Nephron progenitor cell (in vitro differentiated cells): ENCODE measurements at places on chromosomes 12 and 14.
A peak's percentile ranks its signal among the peaks of the same experiment; 100 is the strongest.

DNA sequence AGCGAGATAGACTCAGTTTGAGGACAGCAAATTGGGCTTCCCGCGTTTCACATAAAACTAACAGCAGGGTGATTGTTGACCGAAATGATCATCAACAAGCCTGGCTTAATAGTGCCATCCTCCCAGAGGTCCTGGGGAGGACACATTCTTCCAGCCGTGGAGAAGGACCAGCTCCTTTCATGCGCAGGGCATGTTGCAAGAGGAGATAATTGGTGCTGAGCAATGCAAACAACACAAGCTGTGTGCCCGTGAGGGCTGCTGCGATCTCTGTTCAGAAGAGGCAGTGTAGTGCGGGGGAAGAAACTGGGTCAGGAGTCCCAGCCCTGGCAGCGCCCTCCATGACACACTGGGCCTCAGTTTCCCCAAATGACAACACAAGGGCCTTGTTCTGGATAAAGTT, 54.3 kb downstream of the CCDC85C start:
- no peak for DNase-seq

DNA sequence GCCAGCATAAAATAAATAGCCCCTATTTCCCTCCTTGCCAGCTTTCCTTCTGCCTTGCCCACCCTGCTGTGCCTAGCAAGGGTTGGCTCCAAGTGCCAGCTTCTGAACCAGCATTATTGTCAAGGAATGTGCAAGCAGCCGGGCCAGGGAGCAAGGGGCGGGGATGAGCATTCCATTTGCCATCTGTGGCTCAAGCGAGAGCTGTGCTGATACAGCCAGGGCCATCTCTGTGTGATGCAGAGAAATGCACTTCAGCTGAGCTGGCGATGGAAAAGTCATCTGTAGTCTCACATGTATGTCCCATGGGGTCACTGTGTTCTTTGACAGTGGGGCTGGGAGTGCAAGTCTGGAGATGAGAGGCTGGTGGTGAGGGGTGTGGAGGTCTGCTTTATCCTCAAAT, 137.3 kb downstream of the SUDS3 start:
- no peak for DNase-seq

GRCh38 chr12:88553941-88554658, 26.2 kb downstream of the KITLG start:
- no peak for DNase-seq

- no peak for DNase-seq
Measured at GRCh38 chr12:59570145-59570544, 25.7 kb upstream of the SLC16A7 start.

DNA sequence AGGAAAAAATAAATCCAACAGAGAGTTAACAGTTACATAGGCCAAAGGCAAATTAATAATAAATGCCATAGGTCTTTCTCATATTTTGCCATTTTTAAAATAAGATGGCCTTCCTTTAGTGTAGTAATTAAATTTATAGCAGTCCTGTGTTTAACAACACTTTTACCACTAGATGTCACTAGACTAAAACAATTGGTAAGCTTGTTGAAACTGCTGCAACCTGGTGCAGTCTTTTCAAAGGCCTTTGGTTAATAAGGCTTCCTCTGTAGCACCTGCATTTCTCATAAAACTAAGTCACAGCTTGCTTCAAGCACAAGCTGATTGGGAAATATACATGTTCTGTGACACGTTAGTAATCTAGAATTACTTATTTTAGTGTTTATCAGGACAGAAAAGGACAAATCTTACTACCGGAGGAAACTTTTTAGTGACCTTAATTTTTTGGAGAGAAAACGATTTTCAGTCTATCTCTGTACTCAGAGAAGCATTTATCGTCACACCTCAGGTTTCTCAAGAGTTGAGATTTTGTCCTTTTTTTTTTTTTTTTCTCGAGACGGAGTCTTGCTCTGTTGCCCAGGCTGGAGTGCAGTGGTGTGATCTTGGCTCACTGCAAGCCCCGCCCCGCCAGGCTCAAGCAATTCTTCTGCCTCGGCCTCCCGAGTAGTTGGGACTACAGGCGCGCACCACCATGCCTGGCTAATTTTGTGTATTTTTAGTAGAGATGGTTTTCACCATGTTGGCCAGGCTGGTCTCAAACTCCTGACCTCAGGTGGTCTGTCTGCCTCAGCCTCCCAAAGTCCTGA, 20.0 kb downstream of the BORCS5 start:
- peak; percentile 10 for DNase-seq

DNA sequence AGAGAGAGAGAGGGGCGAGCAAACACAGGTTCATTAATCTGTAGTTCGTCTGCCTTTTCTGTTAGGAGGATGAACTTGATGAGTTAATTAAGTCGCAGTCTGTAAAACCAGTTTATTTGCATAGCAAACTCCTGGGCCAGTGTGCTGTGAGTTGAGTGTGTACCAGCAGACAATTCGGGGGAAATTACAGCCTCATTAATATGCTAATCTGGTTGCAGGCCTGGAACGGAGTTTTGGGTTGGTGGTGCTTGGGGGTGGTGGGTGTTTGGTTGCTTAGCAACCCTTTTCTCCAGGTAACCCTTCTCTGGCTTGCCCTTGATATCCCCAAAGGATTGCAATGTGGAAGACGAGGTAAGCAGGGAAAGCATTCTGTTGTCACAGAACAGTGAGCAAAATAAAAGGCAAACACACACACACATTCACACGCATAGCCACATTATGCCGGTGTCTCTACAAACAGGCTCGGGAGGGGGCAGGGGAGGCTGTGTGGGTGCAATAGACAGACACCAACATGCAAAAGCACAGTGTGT, 29.2 kb upstream of the LHX5 start:
- DNase-seq = no peak

- DNase-seq = no peak
Measured at GRCh38 chr12:91180582-91181395, 1.8 kb downstream of the DCN start.

DNA sequence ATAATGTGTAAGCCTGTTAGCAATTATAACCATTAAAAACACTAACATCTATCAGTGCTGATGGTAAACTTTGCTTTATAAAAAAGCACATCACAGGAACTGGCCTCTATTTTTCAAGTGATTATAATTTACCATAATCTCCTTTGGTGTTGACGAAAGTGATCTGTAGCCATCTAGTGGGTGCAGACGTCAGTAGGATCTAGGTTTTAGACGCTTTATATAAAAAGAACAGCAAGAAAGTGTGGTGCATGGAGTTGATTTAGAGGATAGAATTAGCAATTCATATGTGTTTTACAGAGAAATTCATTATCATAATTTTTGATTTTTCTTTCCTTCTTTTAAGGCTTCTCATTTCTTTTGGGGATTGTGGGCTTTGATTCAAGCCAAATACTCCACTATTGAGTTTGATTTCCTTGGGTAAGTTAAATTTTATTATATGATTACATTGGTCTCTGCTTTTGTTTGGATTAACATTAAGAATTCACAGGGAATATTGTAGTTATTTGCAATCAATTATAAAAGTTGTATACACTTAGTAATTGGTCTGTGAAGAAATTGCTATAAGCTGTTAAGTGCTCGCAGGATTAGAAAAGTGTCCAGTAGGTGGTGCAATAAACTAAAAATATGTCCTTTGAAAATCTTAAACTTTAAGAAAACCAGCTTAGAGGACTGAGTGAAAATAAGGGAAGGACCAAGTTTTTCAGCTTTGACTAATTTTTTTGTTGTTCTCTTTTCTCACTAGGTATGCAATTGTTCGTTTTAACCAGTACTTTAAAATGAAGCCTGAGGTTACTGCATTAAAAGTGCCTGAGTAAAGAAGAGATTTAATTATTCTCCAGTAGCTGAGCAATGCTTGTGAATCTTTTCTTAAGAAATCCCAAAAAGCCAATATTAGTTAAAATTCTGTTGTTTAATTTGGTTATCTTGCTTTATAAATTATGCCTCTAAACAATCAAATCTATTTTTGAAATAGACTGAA, 59.5 kb downstream of the ETNK1 start:
- DNase-seq = no peak

GRCh38 chr14:34676516-34677211, 37.7 kb downstream of the CFL2 start:
- no peak for DNase-seq

DNA sequence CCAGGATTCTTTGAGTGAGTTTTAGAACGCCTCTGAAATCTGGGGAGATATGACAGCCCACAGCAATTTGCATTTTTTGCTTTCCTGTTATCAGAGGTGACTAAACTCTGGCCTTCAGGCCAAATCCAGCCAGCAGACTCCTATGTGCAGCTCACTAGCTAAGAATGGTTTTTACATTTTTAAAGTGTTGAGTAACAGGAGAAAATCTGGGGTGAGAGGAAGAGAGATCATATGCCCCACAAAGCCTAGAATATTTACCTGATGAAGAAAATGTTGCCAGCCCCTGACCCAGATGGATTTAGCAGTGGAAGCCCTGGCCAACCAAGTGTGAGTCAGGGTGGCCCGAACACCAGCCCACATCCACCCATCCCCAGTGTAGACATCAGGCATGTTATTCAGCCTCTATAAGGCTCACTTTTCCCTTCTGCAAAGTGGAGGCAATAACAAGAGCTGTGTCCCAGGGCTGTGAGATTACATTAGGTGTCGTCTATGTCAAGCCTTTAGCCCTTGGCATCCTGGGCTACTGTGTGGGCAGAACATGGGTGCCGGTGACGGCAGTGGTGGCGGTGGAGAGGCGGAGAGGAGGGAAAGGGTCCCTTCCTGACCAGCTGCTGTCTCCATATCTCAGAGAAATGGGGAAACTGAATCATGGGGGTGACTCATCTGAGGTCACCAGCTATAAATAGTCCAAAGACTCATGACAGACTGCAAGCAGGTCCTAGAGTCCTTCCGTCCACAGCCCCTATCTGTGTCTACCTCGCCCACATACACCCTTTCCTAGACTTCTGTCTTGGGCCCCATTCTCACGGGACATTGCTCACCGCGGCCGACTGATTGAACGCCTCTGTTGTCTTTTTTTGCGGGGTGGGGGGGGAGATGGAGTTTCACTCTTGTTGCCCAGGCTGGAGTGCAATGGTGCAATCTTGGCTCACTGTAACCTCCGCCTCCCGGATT, 32.6 kb upstream of the CD9 start:
- no peak for DNase-seq

GRCh38 chr14:23000860-23001259, 9.1 kb downstream of the C14orf93 start:
- no peak for DNase-seq

DNA sequence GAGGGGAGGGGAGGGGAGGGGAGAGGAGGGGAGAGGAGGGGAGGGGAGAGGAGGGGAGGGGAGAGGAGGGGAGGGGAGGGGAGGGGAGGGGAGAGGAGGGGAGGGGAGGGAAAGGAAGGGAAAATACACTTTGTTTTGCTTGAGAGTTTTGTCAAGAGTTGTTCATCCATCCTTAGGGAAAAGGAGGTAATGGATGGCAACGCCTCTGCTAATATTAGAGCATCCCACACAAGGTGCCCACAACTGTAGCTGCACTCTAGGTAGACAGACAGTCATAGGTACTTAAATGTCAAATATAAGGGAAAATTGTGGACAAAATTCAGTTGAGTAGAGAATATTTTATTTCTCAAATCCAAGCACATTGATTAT, 2.5 kb upstream of the SSH1 start:
- no peak for DNase-seq

GRCh38 chr14:102157346-102157745, 17.6 kb downstream of the WDR20 start:
- no peak for DNase-seq

GRCh38 chr12:3256103-3256631, 179.0 kb downstream of the TSPAN9 start:
- no peak for DNase-seq

- DNase-seq = no peak
Measured at GRCh38 chr12:94638521-94638920, 11.8 kb downstream of the TMCC3 start.

DNA sequence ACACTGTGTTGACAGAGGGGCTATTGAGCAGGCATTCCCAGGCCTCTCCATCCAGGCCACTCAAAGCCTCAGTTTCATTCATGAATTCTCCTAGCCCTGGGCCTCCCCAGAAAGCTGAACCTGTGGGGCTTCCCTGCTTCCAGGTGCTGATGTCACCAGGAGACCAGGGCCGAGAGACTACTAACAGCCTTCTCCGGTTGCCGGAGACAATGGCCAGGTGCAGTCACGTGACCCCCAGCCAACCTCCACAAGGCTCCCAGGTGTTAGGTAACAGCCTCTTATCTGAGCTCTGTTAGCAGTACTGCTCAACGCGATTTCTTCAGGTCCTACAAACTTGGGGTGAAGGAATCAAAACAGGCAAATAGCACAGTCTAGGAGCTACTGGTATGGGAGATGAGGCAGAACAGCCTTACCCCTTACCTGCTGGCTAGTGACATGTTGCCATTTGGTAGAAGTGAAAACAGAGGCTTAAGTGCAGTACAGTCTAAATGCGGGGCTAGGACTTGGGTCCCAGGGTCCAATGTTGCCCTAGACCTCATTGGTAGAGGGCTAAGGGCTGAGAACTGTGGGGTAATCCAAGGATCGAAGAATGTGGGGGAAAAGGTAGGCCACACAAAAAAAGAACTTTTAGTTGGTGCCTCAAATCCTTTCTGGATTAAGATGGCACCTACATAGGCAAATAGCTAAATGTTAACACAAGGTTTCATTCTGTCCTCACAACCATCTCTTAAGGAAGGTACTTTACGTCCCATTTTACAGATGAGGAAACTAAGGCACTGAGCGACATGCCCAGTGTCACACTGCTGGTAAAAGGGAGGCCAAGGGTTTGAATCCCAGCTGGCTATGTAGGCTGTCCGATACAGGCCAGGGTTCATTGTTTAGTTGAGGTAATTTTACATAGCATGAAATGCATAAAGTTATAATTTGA, 3.8 kb downstream of the CCDC88C start:
- DNase-seq = no peak

- DNase-seq = no peak
Measured at GRCh38 chr12:6253278-6253677, 53.1 kb downstream of the CD9 start.

DNA sequence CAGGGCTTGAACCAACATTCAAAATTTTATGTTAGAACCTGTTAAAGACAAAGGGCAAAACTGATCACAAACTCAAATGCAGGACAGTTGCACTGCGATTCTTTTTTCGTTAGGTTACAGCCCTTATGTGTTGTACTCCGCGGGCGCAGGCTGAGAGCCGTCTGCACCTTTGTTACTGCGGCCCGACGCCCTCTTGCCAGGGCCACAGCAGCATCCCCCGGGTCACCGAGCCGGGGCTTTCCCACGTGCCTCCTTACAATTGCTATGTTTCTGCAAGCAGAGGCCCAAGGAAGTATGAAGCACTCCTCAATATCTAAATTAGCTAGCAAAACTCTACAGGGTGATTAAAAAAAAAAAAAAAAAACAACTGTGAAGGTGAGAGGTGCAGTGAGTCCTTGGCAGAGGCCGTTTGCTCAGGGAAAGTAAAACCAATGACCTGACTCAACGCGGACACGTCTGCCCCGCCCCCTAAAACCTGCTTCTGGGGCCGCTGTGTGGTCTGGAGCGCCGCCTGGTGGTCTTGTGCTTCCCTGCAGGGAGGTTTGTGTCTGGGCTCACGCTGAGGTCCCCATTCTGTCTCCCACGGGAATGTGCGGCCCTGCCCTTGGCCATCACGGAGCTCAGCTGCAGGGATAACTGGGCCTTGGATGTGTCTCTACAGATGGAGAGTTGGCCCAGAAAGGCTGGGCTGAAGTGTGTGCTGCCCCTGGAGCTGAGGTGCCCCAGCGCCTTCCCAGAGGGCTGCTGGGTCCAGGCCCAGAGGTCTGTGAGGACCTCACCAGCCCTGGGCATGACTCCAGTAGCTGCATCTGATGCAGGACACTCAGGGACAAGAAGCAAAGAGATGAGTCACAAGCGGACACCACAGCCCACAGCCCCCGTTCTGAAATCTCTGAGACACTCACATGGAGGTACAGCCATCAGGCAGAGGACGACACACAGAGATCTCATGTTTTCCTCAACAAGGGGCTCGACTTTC, 418.5 kb downstream of the TMEM121 start:
- no peak for DNase-seq

- no peak for DNase-seq
Measured at GRCh38 chr12:47534695-47535094, 171.1 kb downstream of the RPAP3 start.
